ENCODE measurements at places on chromosomes 2 and 18. TPM values are rescaled to one million over a fixed set of nuclear protein-coding genes. Genes with fewer than 3 reads are reported as not detected.

The TNFAIP6 gene
- 0.88 TPM for total RNA-seq

The GPR55 gene
- total RNA-seq = not detected

The UGT1A9 gene
- not detected for total RNA-seq

DNA sequence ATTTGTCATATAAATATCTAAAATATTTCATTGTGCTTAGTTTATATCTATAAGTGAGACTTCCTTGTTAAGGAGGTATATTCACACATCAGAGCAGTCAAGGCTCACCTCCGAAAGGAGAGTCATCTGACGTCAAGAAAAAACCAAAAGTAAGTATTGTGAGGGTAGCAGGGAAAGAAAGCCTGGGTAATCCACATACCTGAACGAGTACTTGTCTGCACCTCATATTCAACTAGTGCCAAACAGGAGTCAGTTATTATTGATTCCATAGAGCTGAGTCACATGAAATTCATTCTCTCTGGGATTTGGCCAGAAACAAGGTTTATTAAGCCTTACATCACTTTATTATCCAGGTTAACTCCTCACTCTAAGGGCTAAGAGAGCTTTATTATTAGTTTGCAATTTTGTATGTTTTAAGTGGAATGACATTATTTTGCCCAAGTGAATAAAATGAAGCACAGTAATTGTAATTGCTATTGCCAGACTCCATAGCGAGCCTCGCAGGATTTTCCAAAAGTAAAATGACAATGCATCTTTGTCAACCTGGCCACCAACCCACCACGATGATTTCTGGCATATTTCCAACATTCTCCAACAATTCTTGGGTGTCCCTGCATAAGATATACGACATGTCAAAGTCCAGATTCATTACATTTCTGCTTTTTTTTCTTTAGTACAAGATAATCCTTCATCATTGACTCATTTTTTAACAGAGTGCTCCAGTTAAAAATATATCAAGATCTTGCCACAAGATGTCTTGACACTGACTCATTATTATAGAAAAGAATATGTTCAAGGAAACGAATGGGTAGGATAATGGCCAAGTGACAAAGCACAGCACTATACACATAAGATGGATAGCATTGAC is 1210.4 kb upstream of the ACVR2A start:
- no peak for DNase-seq

DNA sequence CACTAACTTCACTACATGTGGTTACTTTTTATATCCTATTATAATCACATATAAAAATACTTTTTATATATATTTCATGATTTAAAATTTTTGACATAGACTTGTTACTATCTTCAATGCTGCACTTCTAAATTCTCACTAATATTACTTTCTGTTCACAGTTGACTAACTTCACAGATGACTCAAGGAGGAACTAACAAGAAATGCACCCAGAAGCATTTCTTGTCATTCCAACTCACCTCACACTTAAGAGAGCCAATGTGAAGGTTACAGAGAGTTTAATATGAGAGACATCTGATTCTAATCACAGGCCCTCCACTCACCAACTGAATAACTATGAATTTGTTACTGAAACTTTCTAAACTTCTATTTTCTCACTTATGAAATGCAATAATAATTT is 399.8 kb upstream of the SLC8A1 start:
- no peak for DNase-seq

DNA sequence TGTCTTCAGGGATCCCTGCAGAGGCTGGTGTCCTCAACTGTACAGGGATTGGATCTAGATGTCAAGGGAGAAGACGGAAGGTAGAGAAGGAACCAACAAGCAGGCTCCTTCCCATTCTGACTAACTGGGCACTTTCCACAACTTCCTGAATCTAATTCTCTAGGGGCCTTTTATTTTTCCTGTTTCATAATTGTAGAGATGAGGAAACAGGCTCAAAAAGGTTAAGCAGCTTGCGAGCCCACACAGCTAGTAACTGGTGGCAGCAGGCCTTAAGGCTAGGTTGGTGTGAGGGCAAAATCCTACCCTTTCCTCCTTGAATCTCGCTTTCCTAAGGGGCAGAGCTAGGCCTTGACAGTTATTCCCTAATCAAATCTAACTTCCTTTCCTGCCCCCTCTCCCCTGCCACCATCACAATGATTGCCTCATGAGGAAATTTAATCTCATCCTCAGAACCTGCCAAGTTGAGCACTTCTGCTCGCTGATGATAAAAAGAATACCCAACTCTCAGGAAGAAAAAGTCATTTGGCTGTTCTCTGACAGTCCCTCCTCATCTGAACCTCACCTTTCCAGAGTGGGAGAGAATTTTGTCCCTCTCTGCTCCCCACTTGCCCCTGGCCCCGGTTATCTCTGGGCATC is 35.7 kb upstream of the POLE4 start:
- DNase-seq = no peak

All from uterus (tissue), 4 donors.